ENCODE measurements at places on chromosomes 12 and 14.

DNA sequence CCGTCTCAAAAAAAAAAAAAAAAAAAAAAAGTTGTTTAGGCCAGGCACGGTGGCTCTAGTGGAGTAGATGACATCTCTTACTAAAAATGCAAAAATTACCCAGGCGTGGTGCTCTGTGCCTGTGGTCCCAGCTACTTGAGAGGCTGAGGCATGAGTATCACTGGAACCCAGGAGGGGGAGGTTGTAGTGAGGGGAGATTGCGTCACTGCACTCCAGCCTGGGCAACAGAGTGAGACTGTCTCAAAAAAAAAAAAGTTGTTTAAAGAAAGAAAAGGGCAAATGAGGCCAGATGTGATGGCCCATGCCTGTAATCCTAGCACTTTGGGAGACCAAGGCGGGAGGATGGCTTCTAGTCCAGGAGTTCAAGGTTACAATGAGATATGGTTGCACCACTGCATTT, 36.6 kb upstream of the SPPL3 start:
- DNase-seq: no peak

DNA sequence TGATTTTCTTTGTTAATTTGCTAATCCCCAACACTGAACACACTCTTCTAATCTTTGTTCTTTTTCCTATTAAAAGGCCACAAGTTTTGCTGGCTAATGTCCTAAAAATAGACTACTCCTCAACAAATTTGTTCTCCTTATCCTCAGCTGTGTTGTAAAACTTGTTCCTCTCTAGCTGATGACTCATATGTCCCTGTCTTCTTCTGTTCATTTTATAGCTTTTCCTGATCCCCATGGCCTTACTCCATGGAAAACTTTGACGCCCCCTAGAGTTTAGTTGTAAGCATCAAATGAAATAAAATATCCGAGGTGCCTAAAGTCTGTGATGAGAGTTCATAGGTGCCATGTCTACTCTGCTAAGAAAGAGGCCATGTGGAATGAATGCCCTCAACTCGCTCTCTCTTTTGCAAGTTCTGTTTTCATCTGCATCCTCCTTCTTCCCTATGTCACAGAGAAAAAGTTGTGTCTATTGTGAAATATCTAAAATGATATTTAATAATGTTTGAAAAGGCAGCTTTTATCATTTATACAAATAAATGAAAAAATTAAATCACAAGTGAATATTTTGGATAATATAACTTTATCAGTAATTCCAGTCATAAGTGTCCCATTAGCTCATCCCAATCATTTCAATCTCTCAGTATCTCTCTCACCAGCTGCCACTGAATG, 237.9 kb downstream of the IPO8 start:
- no peak for DNase-seq

DNA sequence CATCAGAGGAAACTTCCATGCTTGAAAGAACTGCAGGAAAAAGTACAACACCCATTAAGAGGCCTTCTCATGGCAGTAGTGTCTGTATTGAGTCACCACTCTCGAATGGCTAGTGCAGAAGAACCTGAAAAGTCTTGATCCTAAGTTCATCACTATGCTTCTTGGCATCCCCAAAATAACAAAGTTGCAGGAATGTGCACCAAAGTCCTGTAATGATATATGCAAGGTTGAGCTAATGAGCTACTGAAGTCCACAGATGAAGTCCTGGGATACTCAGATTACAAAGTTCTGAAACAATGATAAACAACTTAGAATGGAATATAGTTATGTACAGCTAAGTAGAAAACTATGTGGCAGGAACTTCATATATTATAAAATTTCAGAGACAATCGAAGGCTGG, 545.4 kb downstream of the FOXG1 start:
- no peak for DNase-seq

- DNase-seq: no peak
These were observed 4.5 kb upstream of the KRT8 start for GRCh38 chr12:52909331-52909730.

Measured in GM06990 (cell line).